Glutamatergic neuron (in vitro differentiated cells): ENCODE measurements at places on chromosomes 2 and 18.
A peak's percentile ranks its signal among the peaks of the same experiment; 100 is the strongest.

DNA sequence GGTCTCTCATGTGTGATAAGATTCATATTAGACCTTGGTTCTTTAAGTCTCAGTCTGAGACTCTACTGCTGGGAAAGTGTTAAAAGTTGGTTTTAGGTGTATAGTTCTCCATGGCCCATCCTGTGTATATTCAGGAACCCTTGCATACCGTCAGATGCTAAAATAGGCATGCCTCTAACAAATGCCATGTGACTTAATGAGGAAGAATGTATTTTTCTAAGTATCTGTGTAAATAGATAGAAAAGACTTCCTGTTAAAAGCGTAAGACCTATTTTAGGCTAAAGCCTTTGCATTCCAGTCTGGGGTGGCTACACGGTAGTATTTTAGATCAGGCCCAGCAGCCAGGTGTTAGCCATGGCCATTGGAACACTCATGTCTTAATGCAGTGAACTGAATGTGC lies 73.3 kb downstream of the RHBDD1 start:
- DNase-seq: no peak

DNA sequence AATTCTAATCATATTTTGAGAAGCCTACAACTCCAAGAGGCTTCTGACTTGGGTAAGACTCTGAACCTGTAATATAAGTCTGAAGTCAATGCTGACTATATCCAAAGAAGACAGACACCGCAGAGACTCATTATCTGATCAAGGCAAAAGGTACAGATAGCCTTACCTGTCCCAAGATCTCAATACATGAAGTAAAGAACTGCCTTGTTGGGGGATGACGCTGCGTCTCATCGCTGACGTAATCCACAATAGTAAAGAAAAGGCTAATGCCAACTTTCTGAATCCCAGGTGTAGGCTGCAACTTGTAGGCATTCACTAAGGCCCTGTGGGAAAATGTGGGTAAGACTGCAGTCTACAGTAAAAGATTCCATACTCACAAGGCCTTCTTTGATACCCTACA lies 62.1 kb downstream of the SIGLEC15 start:
- no peak for DNase-seq

DNA sequence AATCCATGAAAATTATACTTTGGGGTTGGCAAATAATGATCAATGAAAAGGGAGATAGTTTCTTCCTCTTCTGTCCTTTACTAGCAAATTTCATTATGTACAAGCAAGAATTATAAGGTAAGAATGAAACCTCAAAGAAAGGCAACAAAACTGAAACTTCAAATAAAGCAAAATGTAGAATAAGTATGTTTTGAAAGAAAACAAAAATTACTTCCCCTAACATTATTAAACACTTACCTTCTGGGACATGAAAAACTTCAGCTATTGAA lies 29.4 kb downstream of the THADA start:
- DNase-seq: no peak

DNA sequence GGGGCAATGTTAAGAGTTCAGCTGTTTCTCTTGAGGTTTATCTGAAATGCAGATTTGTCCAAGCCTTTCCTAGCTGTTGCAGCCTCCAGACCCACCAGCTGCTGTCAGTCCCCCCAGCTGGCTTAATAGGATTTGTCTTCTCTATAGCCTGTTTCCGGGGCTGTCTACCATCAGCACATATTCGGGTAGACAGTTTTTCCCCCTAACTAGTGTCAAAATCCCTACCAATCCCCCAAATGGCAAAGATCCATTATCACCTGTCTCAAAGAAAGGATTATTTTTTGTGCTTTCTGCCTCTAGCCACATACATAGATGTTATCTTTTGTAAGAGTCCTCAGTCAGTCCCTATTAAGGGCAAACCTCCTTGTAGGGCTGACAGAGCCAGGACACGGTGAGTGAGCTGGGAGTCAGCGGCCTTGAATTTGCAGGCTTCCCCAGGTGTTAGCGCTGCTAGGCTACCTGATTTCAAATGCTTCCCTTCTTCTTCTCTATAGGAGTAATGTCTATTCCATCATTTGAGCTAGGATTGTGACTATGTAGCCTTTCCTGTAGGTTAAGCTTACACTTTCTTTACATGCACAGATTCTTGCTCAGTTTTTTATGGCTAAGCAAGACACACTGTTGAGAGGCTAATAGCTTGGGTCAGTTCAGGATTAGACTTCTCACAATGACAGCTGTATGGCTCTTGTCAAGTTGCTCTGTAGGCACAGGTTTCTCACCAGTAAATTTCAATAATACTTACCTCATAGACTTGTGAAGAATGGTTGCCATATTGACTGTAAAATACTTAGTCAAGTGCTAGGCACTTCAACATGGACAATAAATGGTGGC lies 171.1 kb upstream of the UNC80 start:
- peak; percentile 67 for DNase-seq

GRCh38 chr2:239671916-239672849 lies 271.4 kb upstream of the HDAC4 start:
- DNase-seq: no peak

DNA sequence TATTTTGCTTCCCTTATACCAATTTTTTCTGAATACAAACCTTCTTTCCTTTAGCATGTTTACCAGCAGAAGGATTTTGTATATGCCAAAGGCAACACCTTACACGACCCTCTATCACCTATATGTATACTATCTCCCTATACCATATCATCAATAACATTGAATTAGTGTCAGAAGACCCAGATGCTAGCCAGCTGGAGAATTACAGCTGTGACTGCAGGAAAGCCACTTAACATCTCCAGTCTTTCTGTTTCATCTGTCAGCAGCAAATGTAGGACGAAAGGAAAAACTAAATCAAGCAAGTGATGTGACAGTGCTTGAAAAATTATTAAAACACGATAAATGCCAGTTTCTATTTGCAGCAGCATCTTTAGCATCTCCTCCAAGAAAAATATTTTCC lies 193.7 kb downstream of the STK39 start:
- DNase-seq: no peak

GRCh38 chr2:65370387-65371073 lies 61.9 kb downstream of the SPRED2 start:
- DNase-seq: peak; percentile 51

- no peak for DNase-seq
These were observed 6.2 kb upstream of the GORASP2 start for GRCh38 chr2:170922634-170923494.

GRCh38 chr2:118012778-118013177 lies 1.1 kb downstream of the CCDC93 start:
- no peak for DNase-seq

GRCh38 chr18:11947214-11948191 lies 33.8 kb upstream of the IMPA2 start:
- peak; percentile 79 for DNase-seq

DNA sequence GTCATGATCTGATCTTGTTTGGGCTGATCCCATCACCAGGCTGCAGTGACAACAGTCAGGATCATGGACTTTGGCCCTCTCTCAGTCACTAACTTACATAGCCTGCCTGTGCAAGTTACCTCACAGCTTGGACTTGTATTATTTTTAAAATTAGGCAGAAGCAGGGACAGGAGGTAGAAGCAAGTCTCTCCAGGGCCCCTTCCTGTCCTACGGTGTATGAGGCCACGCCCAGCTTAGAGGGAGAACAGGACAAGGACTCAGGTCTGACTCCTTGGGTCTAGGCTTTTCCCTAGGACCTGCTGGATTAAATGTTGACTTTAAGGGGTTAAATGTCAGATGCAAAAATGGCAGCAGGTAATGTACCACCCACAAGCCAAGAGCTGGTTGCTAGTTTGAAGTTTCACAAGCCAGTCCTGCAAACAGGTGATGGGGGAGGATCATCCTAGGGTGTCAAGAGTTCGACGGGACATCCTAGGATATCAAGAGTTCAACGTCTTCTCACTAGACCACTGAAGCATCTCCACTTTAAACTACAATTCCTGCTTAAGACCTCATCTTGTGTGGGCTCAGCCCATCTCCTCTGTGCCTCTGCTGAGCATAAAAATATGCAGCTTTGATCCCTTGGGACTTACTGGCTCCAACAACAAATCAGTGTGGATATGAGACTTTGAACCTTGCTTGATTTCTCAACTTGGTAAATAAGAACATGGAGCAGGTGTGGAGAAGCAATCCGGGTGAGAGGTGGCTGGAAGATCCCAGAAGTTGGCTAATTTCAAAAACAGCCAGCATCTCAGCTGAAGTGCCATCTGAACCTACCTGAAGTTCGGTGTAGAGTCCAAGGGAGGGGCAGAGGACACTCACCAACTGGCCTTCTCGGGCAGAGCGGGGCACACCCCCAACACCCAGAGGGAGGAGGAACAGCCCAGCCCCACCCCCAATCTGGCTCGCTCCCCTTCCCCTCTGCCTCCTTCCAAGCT lies 39.5 kb downstream of the SFXN5 start:
- DNase-seq: no peak

GRCh38 chr2:224984637-224985036 lies 57.6 kb downstream of the DOCK10 start:
- no peak for DNase-seq

DNA sequence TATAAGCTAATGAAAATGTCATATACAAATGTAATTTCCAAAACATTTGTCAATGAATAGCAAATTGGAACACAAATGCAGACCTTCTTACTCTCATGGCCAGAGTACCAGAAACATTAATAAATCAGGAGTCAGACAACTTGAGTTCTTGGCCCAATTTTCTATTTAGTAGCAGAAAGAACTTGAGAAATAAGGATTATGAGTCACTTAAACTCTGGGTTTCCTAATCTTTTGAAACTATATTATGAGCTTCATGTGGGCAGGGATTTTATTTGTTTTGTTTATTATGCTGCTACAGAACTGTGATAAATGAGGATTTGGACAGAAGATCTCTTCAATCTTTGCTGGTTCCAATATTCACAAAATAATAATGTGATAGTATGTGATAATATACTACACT lies 686.7 kb downstream of the NR4A2 start:
- DNase-seq: no peak

GRCh38 chr18:34990597-34990996 lies 50.6 kb upstream of the MAPRE2 start:
- DNase-seq: no peak

DNA sequence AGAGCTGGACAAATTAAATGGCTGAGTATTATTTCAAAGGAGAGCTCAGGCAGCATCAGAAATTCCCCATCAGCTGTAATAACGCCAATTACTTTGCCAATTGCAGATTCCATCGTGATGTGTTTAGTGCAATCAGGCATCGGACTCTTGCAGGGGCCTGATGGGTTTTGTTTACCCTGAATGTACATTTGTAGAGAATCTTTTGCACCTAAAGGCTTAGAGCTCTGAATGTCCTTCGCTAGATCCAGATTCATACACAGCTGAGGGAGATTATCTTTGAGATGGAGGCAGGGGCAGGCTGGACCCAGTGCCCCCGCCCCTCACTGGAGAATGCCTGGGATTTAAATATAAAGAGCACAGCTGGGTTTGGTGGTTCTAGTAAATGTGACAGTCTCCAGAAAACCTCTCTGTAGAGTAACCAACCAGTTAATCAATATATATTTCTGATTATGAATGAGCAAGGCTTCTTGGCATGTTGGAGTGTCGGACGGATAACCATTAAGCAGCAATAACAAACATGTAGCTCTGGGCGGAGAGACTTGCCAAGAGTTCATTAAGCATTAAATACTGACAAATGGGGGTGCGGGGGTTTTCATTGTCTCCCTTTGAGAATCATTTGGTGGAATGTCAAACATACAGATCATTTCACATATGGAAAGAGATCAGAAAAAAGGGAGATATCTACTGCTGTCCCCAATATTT lies 200.9 kb downstream of the SETBP1 start:
- no peak for DNase-seq

- peak; percentile 21 for DNase-seq
These were observed 4.7 kb upstream of the KLHL30 start for GRCh38 chr2:238133499-238134392.

GRCh38 chr18:68267583-68267982 lies 447.3 kb downstream of the TMX3 start:
- no peak for DNase-seq

DNA sequence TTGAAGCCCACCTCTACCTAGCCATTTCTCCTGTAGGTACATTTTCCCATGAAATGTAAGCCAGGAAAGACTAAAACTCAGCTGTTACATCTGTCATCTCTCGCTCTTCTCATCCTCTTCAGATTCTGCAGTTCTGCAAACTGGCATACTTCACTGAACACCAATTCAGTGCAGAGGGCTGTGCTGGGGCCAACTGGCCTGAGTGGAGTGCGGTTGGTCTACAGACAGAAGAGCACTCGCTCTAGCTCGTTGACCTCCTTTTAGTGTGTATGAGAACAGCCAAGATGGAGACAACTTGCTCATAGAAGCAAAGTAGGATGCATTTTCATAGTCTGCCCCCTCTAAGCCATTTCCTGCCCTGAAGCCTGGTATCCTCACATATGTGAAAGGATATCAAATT lies 862.6 kb downstream of the BCL11A start:
- no peak for DNase-seq

DNA sequence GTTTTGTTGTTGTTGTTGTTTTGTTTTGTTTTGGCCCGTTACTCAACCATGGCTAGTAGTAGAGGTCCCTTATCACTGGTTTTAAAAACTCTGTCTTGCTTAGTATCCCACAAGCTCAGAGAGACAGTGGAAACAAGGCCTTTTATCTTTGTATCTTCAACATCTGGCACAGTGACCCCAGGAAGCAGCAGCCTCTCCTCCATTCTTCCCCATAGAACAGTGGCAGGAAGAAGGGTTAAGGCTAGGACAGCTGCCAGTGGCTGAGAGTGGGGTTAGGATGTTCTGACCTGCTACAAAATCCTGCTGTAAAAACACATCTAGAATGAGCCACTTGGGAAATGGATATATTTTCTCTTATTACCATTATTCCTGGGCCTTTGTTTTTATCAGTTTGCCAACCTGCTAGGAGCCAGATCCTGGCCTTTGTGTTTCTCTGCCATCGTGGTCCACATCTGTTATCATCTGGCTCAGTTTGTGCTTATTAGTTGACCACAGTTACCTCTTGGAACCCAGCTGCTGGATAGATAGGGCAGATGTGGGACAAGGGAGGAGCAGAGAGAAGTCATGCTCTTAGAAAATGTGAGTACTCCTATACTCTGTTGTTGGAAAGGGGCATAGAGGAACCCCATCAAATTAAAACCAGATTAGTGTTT lies 246.8 kb downstream of the AGPS start:
- DNase-seq: no peak

GRCh38 chr18:5073026-5073944 lies 123.8 kb downstream of the AKAIN1 start:
- peak; percentile 37 for DNase-seq

DNA sequence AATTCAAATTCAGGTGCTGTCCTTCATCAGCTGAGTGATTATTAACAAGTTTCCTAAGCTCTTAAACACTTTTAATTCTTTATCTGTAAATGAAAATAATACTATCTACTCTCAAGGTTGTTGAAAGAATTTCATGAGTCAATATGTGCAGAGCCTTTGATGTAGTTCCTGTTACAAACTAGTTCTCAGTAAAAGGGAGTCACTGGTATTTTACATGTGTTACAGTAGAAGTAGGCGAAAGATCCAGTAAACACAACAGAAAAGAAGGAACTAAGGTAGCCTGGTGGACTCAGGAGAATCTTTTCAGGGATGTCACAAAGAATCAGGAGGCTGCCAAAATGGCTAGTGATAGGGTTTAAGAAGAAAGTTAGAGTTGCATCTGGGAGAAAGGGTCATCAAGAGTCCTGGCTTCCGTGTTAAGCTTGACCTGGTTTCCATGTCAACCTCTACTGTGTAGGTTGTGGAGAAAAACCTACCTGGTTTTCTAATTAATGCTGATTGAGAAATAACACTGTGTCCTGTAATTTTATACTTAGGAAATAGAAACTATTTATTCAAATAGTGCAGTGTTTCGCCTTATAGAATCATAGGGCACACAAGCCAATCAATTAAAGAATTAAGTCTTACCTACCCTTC lies 58.3 kb upstream of the TRIB2 start:
- DNase-seq: no peak

GRCh38 chr2:237400199-237400598 lies 13.8 kb downstream of the COL6A3 start:
- DNase-seq: no peak
